ENCODE measurements at places on chromosomes 5 and 9.

DNA sequence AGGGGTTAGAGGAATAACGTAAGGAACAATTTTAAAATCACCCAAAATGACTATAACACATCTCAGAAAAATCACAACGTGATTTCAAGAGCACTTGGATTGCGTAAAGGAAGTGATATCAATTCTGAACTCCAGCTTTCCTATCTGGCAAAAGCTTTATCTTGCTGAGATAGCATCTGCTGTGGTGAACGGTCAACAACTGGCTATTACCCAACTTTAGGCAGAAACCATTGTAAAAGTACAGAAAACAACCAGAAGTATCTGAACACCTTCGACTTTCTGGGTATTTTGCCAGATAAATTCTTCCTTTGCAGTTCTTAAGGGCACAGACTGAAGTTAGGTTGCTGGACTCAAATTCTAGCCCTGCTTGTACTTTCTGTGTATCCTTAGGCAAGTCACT, 9.2 kb downstream of the ABLIM3 start:
- no peak for DNase-seq

- DNase-seq, result no peak
Observed at GRCh38 chr5:117679046-117679445, 1104.4 kb upstream of the SEMA6A start.

DNA sequence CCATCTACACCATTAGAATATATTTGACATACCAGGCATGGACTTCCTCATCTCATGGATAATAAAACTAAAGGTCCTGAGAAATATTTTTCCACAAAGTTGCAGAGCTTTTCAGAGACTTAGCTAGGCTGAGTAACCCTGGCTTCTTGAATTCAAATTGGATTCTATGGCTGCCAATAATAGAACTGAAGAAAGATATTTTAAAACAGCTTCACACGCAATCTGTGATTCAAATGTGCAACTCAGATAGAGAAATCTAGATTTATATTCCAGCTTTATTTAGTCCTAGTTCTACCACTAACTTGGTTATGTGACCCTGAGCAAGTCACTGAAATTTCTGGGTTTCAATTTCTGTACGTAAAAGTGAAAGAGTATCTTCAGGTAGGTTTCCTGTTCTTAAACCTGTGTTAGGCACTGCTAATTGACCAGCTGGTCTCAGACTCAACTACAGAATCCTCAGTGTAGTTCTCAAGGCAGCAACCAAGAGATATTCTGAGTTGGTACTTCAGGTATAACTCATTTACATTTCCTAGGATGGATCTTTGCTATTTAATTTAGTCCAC, 235.3 kb downstream of the GABRB2 start:
- DNase-seq, result no peak

DNA sequence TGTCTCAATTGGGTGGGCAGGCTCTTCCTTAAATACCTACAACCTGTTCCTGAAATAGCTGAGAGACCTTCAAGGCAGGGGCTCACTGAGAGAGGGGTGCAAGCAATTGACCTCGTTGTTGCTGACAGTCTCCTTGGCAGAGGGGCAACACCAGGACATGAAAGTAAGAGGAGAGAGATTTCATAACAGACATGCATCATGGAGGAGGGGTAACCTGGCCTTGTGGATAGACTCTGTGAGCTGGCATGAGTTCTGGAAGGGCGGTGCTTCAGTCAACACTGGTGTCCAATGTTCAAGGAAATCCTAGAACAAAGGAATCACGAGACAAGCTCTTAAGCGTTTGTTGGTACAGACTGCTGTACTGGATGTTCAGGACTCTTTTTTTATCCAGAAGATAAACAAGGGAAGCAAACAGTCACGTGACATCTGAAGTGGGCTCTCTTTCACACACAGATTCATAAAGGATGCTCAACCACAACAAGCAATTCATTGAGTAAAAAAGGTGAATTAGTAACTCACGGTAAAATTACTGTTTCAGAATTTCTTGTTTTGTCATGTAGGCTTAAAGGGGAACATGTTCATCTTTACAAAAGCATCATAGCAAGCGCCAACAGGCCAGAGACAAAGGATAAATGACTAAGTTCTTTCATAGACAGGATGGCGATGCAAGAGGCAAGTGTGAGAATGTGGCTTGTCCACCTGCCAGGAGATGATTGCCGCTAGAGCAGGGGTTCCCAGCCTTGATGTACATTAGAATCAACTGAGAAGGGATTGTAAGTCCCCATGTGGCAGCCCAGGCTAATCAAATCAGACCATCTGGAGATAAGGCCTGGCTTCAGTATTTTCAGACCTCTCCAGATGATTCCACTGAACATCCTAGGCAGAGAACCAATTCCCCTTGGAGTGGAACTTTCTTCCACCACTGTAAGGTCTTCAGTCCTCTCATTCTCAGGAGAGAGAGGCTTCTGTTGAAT, 20.7 kb downstream of the ANKRA2 start:
- DNase-seq, result no peak

DNA sequence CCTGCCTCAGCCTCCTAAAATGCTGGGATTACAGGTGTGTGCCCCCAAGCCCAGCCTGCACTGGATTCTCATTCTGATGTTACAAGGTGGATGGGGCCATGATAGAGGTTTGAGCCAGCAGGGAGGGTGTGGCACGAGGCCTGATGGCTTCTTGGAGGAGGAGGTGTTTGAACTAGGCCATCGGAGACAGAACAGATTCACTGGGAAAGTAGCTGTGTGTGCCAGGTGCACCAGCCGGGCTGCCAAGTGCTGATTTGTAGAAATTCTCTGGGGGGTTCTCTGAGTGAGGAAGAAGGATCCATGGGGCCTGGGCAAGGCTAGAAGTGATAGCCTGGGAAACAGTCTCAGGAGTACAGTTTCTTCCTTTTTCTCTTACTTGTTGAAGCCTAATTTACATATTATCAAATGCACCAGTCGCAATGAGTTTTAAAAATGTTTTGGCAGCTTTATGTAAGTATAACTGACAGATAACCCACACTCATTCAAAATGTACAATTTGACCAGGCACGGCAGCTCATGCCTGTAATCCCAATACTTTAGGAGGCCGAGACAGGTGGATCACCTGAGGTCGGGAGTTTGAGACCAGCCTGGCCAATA, 31.1 kb upstream of the STXBP1 start:
- DNase-seq, result no peak

DNA sequence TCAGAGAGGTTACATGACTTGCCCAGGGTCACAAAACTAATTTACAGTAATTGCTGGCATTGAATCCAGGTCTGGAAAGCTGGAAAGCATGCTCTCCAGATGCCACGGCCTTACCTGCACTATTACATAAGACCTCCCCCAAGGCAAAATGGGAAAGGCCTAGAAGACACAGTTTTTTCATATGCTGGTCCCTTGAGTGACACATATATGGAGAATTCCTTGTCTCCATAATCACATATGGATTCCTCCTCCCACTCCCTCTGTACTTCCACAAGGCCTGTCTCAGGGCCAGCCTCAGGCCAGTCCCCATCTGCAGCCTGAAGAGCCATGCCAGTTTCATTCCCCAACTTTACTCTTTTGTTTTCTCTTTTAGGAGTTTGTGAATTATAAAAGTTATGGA, 28.6 kb upstream of the MEIKIN start:
- no peak for DNase-seq

All from A549 (cell line).